ENCODE measurements at places on chromosomes 5 and 9. TPM values are rescaled to one million over a fixed set of nuclear protein-coding genes. Genes with fewer than 3 reads are reported as not detected.

DNA sequence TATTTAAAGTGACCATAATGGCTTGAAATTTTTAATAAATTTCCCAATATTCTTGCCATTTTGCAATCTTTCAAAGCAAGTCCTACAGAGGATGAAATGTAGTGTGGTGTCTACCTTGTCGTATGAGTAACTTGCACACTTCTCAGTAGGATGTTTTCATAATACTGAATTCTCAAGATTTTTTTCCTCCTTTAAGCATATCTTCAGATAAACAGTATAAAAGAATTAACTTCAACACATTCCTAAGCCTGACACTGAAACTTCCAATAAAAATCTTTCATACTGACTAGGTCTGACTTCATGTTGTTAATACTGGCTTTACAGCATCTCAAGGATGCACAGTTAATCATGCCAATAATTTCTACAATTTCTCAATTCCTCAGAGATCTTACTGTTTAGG lies 62.0 kb downstream of the DROSHA start:
- H3K36me3 ChIP-seq, result peaks cover 3% of the 10 kb centered on the region
- H3K4me1 ChIP-seq, result no peaks in the 10 kb centered on the region
- no peak overlapping the region for H3K27ac ChIP-seq

DNA sequence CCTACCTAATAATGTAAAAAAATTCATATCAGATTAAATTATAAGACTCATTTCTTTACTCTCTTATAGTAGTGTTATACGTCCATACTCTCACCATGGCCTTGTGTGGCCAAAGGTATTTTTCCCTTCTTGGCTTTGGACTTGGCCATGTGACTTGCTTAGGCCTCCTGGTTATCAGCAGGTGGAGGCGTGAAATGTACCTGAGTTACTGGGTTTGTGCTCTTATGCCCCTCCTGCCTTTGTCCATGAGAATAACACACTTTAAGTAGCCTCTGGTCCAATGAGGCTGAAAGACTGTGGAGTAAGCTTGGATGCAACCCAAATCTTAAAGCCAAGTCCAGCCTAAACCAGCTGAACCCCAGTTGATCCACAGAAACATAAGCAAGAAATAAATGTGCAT lies 68.7 kb downstream of the RETREG1 start:
- no peaks in the 10 kb centered on the region for H3K4me1 ChIP-seq
- no peak for DNase-seq
- no peak overlapping the region for H3K4me3 ChIP-seq

The CCL21 gene
- 3.5 TPM for total RNA-seq

- H3K27ac ChIP-seq, result no peak overlapping the region
- no peak for DNase-seq
- H3K36me3 ChIP-seq, result no peaks in the 10 kb centered on the region
- no peaks in the 10 kb centered on the region for H3K27me3 ChIP-seq
- H3K4me3 ChIP-seq, result no peak overlapping the region
Measured at GRCh38 chr9:18707061-18707461, 233.1 kb downstream of the ADAMTSL1 start.

DNA sequence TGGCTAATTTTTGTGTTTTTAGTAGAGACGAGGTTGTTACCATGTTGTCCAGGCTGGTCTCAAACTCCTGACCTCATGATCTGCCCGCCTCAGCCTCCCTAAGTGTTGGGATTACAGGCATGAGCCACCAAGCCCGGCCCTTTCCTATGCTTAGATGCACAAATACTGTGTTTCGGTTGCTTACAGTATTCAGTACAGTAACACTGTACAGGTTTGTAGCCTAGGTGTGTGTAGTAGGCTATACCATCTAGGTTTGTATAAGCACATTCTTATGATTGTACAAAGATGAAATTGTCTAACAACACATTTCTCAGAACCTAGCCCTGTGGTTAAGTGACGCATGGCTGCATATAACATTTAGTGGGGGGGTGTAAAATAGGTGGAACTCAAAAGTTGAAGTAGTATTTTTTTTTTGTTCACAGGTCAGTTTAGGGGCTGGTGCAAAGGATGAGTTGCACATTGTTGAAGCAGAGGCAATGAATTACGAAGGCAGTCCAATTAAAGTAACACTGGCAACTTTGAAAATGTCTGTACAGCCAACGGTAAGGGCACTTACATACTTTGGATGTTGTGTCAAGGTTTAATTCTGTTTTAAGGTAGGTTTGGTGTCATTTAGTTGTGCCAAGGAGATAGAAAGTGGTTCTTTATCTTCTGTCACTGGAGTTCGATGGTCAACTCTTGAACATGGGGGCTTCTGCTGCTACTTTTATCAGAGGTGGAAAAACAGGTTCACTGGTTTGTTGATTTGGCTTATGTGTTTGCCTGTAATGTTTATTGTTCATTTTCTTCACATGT lies 3.4 kb downstream of the NPM1 start:
- H3K27me3 ChIP-seq, result no peaks in the 10 kb centered on the region
- DNase-seq, result no peak
- H3K4me3 ChIP-seq, result no peak overlapping the region

GRCh38 chr5:75460942-75461610 lies 50.4 kb downstream of the CERT1 start:
- no peak for DNase-seq
- H3K4me1 ChIP-seq, result no peaks in the 10 kb centered on the region
- H3K27me3 ChIP-seq, result no peaks in the 10 kb centered on the region
- no peak overlapping the region for H3K4me3 ChIP-seq
- H3K27ac ChIP-seq, result no peak overlapping the region

GRCh38 chr5:74054641-74055421 lies 428.8 kb downstream of the ARHGEF28 start:
- H3K36me3 ChIP-seq, result no peaks in the 10 kb centered on the region
- no peak overlapping the region for H3K4me3 ChIP-seq
- DNase-seq, result no peak
- no peaks in the 10 kb centered on the region for H3K27me3 ChIP-seq
- no peak overlapping the region for H3K27ac ChIP-seq

- H3K27ac ChIP-seq, result no peak overlapping the region
- DNase-seq, result no peak
- no peaks in the 10 kb centered on the region for H3K4me1 ChIP-seq
- H3K27me3 ChIP-seq, result no peaks in the 10 kb centered on the region
- no peak overlapping the region for H3K4me3 ChIP-seq
- H3K36me3 ChIP-seq, result no peaks in the 10 kb centered on the region
Measured at GRCh38 chr5:114782177-114782576, 387.5 kb downstream of the TRIM36 start.

DNA sequence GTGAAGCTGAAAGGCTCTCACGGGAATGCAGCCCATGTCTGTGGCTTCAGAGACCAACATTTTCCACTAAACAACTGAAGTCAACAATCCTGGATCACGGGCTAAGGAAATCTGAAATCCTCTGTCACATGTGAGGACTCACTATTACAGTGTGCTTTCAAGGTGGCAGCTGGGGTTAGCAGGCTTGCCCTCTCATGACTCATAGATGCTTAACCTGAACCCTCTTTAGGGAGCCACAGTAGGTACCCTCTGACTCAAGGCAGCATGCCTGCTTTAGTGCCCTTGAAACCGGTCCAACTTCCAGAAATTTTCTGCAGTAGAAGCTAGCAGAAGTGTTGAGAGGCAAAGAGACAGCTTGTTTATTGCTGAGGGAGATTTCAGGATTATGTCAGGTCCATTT lies 232.5 kb downstream of the GABRB2 start:
- DNase-seq, result no peak
- H3K4me1 ChIP-seq, result no peaks in the 10 kb centered on the region
- H3K4me3 ChIP-seq, result no peak overlapping the region
- no peaks in the 10 kb centered on the region for H3K27me3 ChIP-seq
- no peaks in the 10 kb centered on the region for H3K36me3 ChIP-seq
- no peak overlapping the region for H3K27ac ChIP-seq

GRCh38 chr5:127498548-127498947 lies 18.9 kb upstream of the PRRC1 start:
- H3K36me3 ChIP-seq, result no peaks in the 10 kb centered on the region
- DNase-seq, result no peak
- H3K27ac ChIP-seq, result no peak overlapping the region
- H3K4me3 ChIP-seq, result no peak overlapping the region

The PCDHB2 gene
- not detected for total RNA-seq

- no peaks in the 10 kb centered on the region for H3K4me1 ChIP-seq
- no peak for DNase-seq
- no peak overlapping the region for H3K27ac ChIP-seq
- H3K36me3 ChIP-seq, result no peaks in the 10 kb centered on the region
- H3K4me3 ChIP-seq, result no peak overlapping the region
Measured at GRCh38 chr9:105676351-105676923, 14.2 kb downstream of the TAL2 start.

- peaks cover 52% of the 10 kb centered on the region for H3K27me3 ChIP-seq
- DNase-seq, result peak; percentile 81
- H3K27ac ChIP-seq, result no peak overlapping the region
- H3K4me1 ChIP-seq, result peaks cover 18% of the 10 kb centered on the region
- no peak overlapping the region for H3K4me3 ChIP-seq
Measured at GRCh38 chr9:126611592-126612325, 2.0 kb upstream of the LMX1B start.

DNA sequence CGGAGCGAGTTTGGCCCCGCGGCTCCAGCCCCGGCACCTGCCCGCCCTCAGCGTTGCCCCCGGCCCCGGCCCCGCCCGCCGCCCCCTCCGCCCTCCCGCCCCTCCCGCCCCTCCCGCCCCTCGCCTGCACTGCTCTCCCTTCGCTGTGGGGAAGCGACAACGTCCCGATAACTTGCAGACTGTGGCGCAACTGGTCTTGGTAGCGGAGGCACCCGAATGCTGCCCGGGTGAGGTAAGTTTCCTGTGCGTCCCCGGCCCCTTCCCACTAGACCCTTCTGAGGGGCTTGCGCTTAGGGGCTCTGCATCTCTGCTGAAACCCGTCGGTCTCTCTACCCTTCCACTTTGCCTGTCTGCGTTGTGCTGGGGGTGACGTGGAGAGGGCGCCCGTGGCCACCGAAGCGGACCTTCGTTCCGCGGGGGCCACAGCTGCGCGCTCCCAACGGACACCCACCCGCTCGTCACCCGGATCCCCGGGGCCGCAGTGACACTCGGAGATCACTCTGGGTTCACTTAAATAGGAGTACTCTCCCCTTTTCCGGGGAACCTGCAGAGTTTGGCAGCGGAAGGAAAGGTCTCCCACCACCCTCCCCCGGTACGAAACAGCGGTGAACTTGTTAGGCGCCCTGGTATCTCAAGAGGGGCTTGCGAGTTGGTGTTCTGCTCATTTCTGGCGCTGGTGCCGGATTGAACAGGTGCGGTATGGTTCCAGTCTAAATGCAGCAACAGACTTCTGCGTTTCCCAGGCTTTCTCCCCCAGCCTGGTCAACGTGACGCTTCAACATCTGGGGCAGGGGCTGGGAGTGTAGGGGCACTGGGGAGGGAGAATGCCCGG lies 707 bp downstream of the PIP5K1B start:
- H3K27ac ChIP-seq, result no peak overlapping the region
- no peak for DNase-seq
- H3K27me3 ChIP-seq, result peaks cover 6% of the 10 kb centered on the region
- H3K36me3 ChIP-seq, result no peaks in the 10 kb centered on the region
- H3K4me1 ChIP-seq, result peaks cover 9% of the 10 kb centered on the region

- H3K4me3 ChIP-seq, result no peak overlapping the region
- H3K27me3 ChIP-seq, result no peaks in the 10 kb centered on the region
- no peaks in the 10 kb centered on the region for H3K4me1 ChIP-seq
- no peak for DNase-seq
- H3K36me3 ChIP-seq, result no peaks in the 10 kb centered on the region
- H3K27ac ChIP-seq, result no peak overlapping the region
Measured at GRCh38 chr5:106601620-106602019, 1069.1 kb downstream of the EFNA5 start.
